ENCODE measurements at places on chromosomes 6 and 20.
A peak's percentile ranks its signal among the peaks of the same experiment; 100 is the strongest.

- no peak for DNase-seq
Observed at GRCh38 chr6:30350524-30350923, 5.6 kb downstream of the RPP21 start.

GRCh38 chr6:13273202-13273930 lies 55.0 kb downstream of the TBC1D7 start:
- no peak for DNase-seq

GRCh38 chr6:54252496-54252895 lies 55.7 kb upstream of the TINAG start:
- DNase-seq = no peak

DNA sequence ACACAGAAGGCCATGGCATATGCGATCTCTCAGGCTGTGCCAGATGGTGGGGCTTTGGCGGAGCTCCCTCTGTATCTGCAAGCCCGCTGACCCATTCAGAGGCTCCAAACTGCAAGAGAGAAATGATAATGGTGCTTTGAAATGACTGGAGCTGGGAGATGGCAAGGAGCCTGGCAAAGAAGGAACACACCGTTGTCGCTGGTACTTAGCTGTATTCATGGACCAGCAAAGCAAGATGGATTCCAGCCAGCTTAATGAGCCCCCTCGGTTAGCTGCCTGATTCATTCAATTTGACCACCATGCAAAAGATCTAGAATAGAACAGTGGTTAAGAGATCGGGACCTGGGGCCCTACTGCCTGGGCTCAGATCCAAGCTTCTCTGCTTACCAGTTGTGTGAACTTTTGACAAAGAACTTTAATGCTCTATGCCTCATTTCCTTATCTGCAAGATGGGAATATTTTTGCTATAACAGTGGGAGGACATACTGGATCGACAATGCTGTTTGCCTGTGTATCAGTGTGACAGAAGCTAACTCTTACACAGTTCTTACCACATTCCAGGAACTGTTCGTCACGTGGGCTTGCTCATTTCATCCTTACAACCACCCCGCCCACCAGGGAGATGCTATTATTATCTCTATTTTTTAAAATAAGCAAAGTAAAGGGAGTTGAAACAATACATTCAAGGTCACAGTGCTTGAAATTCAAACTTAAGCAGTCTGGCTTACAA lies 317.8 kb upstream of the SULF2 start:
- DNase-seq = no peak

- peak; percentile 27 for DNase-seq
Observed at GRCh38 chr20:25987073-25987927, 290.6 kb upstream of the ZNF337 start.

GRCh38 chr6:153590411-153590810 lies 448.6 kb upstream of the OPRM1 start:
- DNase-seq = no peak

DNA sequence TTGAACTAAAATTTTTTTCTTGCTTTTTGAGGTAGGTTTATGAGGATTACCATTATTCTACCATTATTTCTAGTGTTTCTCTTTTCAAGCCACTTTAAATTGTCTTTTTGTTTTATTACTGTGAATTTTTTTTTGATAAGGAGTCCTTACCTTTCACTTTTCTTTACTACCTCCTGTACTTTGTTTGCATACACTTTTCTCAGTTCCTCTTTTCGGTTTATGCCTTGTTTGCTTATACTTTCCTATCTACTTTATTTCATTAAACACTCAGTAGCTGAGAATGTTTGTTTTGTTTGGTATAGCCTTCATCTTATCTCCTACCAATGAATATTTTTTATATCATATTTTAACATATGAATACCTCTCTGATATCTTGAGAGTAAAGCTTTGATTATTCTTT lies 147.9 kb downstream of the TFAP2B start:
- DNase-seq = no peak

- no peak for DNase-seq
Observed at GRCh38 chr20:62761759-62762131, 34.5 kb upstream of the MRGBP start.

DNA sequence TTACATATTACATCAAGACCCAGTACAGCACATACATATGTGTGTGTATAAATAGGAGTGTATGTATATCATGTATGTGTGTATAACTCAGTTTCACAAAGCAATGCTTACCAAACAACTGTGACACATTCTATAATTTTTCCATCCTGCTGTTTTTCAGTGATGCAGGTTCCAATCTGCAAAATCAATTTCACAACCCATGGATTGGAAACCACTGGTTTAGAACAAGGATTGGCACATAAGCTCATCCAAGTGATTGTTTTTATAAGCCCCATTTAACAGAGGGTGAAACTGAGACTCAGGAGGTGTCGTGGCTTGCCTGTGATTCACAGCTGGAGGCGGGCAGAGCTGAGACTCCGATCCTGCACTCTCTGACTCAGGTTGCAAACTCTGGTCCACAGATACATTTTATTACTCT lies 158.2 kb downstream of the ZMYND8 start:
- peak; percentile 58 for DNase-seq

DNA sequence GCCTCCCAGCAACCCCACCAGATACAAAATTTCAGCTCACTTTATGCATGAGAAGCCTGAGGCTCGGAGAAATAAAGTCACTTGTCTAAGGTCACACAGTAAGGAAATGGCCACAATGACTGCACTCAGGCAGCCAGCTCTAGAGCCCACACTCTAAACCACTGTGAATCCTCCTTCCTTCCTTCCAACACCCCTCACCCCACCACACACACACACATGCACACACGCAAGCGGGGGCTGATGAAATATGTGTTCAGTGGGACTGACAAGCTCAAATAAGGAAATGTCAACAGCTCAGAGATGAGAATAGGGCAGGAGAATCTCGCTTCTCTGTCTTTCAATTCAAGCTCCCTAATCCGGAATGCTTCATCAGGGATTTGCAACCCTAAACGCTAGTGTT lies 6.0 kb upstream of the BPIFA1 start:
- peak; percentile 14 for DNase-seq

DNA sequence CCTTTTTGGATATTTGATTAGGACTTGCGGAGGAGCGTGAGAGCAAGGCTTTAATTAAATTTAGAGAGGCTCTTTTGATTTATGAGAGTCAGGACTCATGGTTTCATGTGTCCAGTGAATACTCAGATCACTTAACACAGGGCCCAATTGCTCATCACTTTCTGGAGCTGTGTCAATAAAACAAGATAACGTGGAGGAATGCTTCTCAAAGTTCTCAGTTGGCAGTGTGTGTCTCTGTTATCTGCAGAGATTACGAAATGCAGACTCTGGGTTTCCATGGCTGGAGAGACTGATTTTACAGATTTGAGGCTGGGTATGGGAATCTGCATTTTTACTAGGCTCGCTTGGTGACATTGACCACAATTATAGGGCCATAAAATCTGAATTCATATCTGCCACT lies 335.8 kb upstream of the FLRT3 start:
- no peak for DNase-seq

Measured in stimulated activated CD8-positive, alpha-beta memory T cell treated with anti-CD3 and anti-CD28 coated beads, Interleukin-15, amount 100 ng/mL, for 48 hours (primary cell).